ENCODE measurements at places on chromosomes 5 and 9.

DNA sequence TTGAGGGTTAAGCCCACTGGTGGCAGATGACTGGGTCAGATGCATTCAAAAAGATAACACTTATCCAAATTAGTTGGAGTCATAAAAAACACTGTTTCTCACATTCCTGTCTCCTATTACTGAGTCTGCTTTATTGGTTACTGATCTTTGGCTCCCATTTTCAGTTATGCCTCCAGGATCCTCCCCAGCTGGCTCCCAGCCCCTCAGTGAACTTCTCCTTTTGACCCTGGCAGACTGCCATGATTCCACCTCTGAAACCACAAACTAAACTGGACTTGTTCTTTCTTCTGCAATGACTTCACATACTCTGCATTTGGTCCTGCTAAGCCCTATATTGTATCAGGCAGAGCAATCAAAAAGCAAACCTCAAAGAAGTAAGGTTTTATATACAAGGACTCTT, 860.8 kb upstream of the DMAC1 start:
- peak; percentile 76 for DNase-seq

DNA sequence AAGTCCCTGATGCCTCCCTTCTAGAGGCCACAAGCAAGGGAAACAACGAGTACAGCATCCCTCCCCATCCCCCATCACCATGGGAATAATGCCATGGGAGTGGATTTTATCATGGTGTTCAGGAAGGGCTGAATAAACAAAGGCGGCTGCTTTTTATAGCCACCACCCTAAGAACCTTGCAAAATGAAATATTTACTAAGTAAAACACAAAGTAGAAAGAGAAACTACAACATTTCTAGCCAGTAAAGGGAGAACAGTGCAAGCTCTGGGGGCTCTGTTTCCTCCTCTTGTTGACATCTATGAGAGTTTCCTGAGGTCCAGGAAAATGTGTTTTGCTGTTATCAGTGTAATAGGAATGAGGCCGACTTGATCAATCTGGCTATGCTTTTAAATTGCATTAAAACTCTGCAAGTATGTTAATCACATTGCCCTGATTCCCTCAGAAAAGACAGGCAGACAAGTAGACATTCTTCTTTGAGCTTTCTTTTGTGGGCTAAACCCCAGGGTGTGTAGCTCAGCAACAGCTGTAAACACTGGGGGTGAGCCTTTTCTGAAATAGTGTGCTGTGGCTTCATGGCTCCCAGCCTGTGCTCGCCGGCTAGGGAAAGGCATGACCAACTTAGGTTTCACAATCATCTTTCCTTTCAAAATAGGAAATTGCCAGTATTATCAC, 31.1 kb downstream of the SV2C start:
- DNase-seq, result peak; percentile 31

GRCh38 chr5:172235827-172236736, 42.1 kb downstream of the EFCAB9 start:
- no peak for DNase-seq

DNA sequence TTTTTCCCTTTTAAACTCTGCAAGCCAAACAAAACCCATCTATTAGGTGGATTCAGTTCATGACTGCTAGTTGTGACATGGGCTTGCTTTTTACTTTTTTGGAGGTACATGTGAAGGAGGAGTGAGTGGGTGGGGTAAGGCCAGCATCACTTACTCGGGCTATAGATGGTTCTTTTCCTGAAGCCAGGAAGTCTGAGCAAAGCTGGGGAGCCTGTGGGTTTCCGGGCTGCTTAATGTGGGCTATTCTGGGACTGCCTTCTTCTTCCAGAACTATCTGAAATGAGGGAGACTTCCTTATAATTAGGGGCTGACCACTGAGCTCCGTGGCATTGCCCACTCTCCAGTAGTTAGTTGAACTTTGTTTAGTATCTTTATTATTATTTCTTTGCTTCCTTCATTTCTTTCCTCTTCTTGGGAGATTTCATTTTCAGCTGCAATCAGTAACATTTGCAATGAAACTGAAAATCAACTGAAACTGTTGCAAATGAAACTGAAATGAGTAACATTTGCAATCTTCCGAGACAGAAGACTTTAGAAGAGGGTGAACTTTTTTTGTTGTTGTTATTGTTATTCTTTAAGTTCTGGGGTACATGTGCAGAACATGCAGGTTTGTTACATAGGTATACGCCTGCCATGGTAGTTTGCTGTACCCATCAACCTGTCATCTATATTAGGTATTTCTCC, 204.9 kb downstream of the LRRC70 start:
- DNase-seq, result no peak

DNA sequence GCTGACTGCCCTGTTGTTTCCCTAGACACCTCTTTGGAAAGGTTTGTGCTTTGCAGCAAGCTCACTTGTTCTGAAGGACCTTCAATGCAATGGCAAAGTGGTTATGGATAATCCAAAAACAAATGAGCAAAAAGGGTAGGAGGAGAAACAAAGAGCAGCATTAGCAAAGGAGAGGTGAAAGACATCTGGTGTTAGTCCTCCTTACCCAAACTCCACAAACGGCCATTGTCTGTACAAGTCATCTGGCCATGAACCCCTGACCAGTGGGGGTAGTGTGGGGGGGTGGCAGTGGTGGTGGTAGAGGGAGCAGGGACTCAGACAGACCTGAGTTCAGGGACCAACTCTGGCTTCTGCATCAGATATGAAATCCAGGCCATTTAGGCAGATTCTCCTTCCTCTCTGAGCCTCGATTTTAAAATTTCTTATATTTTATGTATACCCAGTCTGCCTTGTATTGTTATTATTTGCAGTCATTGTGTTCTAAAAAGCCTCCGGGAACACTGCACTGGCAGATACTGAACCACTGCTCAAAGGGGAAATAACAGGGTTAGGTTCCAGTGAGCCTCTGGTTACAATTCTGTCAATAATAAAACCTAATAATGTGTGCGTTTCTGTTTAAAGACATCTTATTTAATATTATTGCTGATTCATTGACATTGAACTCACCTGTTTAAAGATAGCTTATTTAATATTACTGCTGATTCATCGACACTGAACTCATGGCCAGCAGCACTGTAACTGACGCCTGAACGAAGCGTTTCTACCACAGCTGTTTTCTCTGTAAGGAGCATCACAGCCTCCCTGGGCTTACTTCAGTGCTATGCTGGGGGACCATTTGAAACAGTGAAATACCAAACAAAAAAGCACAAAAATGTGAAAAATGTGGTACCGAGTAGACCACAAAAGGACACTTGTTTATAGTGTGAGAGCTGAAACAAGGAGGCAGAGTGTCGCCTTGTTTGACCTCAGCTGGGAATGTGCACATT, 156.0 kb downstream of the SEC61B start:
- no peak for DNase-seq

DNA sequence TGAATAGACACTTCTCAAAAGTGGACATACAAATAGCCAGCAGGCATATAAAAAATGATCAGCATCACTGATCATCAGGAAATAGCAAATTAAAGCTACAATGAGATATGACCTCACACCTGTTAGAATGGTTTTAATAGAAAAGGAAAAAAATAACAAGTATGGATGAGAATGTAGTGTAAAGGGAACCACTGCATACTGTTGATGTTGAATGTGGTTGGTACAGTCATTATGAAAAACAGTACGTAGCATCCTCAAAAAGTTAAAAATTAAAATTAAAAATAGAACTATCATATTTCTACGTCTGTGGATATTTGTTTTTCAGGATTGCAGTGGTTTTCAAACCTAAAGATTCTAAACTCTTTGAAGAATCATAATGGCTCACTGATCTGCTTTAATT, 215.1 kb upstream of the NREP start:
- no peak for DNase-seq

DNA sequence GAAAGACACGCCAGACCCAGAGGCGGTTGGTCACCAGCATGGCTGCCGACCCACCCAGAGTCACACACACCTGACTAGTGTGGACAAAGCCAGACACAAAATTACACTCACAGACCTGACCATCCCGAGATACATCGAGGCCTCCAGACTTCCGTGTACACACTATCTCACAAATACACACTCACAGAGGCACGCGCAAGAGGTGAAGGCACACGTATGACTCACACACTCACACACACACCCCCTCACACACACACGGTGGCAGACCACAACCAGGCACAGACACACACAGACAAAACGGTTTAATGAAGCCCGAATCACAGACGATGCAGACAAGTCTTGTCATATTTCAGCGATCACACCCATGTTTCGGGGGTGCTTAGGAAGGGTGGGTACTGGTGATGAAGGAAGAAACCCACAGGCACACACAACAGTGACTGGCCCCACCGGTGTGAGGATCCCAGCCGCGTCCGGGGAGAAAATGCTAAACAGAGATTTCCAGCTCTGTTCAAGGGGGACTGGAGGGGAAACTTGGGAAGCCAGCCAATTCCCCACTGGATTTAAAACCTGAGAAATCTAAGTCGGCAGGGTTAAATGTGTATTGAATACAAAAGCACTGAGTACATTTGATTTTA, 51.3 kb downstream of the CRB2 start:
- no peak for DNase-seq

DNA sequence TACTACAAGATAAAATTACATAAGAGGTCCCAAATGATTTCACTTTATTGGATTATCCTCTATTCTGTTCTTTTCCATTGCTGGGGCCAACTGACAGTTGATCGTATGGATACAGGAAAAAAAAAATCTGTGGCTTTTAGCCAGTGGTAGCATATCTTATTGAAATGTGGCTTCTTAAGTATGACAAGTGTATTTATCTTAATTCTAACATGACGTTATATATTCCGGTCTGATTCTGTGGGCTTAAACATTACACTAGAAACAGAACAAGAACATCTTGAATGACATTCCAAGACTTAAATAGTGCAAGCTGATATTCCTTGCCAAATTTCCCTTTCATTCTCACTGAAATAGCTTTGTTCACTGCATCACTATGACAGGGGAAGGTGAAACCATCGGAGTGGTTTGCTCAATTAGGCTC, 117.9 kb downstream of the INSYN2B start:
- no peak for DNase-seq

GRCh38 chr5:1749346-1750124, 50.1 kb downstream of the MRPL36 start:
- no peak for DNase-seq

- DNase-seq, result no peak
Measured at GRCh38 chr5:59221769-59222168, 638.9 kb downstream of the RAB3C start.

GRCh38 chr5:151115272-151115905, 34.6 kb upstream of the TNIP1 start:
- DNase-seq, result peak; percentile 66

GRCh38 chr5:178778919-178779318, 48.5 kb upstream of the ZNF354A start:
- DNase-seq, result no peak

GRCh38 chr5:172683264-172683644, 42.2 kb downstream of the NEURL1B start:
- no peak for DNase-seq

- no peak for DNase-seq
Measured at GRCh38 chr9:92534204-92534603, 1.6 kb downstream of the ECM2 start.

DNA sequence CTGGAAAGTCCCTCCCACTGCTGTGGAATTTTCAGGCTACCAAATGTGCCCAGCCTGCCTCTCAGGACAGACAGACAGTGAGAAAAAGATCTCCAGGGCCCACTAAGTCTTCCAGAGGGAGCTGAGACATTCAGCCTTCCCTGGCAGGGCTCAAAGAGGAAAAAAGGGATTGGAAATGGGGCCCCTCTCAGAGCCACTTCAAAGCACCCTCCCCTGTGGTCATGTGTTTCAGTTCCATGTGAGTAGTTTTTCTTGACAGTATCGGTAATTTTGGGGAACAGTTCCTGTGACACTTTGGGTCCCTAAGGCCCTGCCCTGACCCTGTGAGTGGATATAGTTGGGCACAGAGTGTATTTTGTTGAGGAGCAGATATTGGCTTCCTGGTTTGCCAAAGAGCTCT, 25.0 kb downstream of the LARP1 start:
- DNase-seq, result no peak

GRCh38 chr9:131739133-131739958, 530 bp downstream of the RAPGEF1 start:
- peak; percentile 74 for DNase-seq

DNA sequence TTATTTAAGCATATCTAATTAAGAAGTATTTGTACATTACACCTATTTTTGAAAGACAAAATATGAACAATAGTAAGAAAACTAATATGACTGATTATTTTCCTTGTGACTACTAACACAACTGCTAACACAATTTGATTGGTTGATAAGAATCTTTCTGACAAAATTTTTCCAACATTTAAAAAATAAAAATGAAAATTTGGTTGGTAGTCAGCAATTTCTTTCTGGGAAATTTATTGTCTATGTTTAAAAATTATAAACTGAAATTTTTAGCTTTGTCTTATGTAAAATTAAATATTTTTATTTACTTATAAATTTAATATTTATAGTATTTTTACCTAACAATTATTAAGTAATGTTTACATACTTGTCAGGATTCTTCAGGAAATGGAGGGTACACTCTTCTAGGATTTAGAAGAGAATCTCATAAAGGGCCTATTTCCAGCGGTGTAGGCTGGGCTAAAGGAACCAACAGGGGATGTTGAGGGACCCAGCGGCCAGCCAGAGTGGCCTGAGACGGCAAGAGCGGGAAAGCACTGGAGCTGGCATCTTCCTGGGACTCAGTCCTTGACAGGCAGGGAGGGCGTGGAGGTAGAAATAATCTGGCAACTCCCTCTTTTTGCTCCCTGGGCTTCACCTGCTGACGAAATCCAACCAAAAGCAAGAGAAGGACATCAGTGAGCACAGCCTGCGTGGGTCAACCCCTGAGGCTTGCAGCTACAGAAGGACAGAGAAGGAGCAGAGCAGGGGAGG, 14.7 kb upstream of the FAM120A start:
- no peak for DNase-seq

DNA sequence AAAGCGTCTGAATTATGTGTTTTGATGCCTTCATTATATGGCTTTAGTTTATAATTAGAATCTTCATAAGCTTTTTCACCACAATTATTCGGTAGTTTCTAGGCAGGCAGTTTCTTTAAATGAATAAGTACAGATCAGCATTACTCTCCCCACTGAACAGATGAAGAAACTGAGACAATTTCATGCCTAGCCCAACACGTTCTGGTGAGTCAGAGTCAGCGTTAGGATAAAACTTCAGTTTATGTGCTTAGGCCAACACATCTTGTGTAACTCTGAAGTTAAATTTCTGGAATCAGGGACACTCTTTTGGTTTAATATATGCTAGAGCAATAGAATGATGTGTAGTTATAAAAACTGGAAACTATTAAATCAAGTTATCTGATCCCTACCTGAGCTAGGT, 186.7 kb upstream of the ELL2 start:
- no peak for DNase-seq
